T-helper 9 cell (primary cell): ENCODE measurements at places on chromosomes 2 and 18.

DNA sequence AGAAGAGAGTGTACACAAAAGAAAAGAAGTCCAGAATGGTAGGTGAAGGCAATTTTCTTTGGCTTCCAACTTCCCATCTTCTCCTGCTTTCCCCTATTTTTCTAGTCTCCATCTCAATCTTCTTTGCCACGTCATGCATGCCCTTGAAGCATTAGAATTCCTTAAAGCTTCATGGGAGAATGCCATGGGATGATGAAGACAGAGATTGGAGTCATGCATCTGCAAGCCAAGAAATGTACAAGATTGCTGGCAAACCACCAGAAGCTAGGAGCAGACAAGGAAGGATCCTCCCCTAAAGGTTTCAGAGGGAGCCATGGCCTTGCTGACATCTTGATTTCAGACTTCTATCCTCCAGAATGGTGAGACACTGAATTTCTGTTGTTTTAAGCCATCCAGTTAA is 305.9 kb downstream of the HRH4 start:
- DNase-seq: no peak

DNA sequence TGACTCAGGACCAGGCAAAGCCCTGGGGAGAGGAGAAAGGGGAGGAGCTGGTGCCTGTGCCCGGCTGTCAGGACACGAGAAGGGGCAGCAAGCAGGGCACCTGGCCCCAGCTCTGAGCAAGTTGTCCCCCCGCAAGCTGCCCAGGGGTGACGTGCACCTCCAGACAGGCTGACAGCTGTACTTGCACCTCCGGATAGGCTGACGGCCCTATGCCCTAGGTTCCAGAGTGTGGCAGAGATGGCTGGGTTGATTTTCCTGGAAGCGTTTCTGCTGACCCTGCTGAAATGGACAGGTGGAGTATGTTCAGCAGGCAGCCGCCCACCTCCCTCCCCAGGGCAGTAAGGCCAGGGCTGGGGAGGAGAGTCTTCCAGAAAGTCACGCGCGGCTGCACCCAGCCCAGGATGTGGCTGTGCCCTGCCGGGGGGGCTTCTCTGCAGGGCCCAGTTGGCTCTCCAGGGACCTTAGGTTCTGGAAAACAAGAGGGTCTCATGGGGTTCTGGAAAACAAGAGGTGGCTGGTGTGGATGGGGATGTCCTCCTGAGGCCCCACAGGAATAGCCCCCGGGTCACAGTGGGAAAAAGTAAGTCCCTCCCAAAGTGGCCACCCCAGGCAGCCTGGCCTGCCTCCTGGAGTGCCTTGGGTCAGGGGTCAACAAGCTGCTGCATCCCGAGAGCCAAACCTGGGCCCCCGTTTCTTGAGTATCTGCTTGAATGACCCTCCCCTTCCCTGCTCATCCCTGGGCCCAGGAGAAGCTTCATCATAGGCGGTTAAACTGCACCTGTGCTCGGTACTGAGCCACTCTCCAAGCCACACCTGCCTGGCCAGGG is 71.4 kb upstream of the OTOS start:
- DNase-seq: no peak

- DNase-seq: no peak
Observed at GRCh38 chr2:28067602-28068001, 177.1 kb downstream of the BABAM2 start.

DNA sequence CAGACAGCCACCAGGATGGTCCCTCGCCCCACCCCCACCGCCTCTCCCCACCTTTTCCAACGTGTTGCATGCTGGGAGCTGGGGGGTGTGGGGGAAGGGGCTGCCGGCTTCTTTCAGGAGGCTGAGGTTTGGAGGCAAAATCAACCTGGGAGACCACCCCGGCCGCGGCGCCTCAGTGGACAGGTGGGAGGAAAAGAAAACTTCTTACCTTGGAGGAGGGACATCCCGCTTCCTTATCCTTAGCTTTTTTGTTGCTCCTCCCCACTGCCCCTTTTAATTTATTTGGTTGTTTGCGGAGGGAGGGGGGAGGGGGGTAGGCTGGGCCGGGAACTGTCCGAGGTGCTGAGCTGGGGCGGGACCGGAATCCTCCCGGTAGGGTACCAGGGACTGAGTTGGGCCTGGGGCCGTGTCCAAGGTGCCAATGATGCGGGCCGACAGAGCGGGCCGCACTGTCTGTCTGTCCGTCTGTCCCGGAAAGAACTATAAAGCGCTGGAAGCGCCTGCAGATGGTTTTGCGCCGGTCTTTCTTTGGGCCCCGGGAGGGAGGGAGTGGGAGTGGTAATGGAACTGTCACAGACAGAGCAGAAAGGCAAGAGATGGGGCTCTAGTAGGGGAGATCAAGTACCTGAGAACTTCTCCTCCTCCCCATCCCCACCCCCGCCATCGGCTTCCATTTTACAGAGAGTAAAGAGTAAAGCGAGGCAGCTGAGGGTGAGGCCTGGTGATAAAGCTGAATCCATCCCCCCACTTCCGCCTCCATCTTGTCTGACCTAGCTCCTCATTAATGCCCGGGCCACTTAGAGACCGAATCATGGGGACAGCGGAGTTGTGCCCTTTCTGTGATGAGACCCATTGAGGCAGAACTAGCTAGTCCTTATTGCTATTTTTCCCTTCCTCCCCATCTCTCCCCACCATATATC is 2.4 kb downstream of the CDK5R2 start:
- DNase-seq: no peak

- no peak for DNase-seq
Observed at GRCh38 chr2:161426455-161426921, 10.4 kb downstream of the TBR1 start.

DNA sequence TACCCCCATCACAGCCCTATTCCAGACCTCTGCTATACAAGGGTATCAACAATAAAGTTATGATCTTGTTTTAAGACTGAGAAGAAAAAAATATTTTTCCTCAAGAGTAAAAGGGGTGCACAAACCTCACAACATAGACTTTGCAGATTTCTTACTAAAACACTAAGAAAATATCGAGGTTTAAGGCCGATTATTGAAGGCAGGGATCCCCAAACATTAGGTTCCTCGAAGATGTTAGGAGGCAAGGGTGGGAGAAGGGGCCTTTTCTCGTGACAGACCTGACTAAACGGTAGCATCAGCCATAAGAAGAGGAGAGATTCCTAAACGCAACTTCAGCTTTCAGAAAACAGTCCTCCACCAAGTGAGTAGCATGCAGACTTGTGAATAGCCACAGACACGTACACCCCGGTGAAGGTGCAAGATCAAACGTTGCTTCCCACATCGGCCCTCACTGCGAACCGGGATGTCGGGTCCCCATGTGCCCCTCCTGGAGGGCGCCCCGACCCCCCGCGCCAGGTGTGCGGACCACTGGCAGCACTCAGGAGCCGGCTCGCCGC is 678 bp downstream of the PIAS2 start:
- no peak for DNase-seq

DNA sequence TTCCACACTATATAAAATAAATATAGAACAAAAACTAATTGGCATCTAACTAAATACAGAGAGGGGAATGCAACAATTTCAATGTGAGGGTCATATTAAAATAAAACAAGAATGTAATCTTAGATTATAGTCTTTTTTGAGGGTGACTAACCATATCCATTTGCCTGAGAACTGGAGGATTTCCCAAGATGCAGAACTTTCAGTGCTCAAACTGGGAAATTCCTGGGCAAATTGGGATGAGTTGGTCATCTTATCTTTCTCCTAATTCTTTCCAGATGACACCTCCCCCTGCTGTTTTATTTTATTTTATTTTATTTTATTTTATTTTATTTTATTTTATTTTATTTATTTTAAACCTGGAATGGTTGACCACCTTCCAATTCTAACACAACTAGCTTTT is 846.2 kb downstream of the SLC4A3 start:
- DNase-seq: no peak

DNA sequence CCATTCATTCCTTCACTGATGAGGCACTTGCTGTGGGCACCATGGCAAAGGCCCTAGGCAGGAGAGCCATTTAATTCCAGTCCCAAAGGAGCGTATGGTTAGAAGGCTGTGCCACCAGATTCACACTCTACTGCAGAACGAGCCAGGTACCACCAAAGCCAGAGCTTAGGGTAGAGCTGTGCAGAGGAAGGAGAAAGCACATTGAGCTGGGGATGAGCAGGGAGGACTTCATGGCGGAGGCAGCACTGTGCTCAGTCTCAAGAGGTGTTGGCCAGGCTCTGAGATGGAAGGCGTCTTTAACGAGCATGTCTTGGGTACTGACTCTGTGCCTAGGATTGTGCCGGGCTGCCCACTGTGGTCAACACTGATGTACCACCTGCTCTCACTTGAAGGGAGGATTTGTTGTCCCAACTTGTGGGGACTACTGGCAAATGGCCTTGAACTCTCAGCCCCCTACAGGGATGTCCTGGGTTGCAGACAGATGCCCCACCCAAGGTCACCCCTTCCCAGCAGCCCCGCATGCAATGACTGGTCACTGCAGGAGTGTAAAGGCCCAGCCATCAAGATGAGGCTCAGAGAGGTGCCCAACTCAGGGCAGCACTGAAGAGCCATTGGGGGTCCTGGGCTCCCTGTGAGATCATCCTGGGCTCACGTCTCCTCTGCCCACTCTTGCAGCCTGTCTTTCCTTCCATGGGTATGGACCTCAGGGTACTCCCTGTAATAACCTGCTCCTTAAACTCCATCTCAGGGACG is 251.4 kb downstream of the GLI2 start:
- no peak for DNase-seq

GRCh38 chr2:58553522-58553921 is 312.4 kb upstream of the FANCL start:
- no peak for DNase-seq

DNA sequence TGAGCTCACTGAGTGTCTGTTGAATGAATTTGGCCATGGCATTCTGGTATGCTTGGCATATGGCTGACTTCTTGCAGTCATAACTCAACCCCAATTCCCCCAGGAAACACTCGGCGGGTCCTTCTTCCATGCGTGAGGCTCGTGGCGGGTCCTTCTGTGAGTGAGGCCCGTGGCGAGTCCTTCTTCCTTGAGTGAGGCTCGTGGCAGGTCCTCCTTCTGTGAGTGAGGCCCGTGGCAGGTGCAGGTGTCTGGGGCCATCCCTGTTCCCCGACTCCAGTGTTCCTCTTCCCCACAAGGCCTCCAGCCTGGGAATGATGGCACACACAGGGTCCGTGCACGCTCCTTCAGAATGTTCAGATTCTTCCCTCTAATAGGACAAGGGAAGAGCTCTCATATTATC is 169.0 kb downstream of the EIPR1 start:
- DNase-seq: no peak

- DNase-seq: no peak
Observed at GRCh38 chr2:125405816-125406215, 1250.1 kb upstream of the GYPC start.

- no peak for DNase-seq
Observed at GRCh38 chr2:32981612-32982011, 34.9 kb downstream of the LTBP1 start.

GRCh38 chr2:56266761-56267414 is 83.1 kb downstream of the CCDC85A start:
- DNase-seq: no peak

DNA sequence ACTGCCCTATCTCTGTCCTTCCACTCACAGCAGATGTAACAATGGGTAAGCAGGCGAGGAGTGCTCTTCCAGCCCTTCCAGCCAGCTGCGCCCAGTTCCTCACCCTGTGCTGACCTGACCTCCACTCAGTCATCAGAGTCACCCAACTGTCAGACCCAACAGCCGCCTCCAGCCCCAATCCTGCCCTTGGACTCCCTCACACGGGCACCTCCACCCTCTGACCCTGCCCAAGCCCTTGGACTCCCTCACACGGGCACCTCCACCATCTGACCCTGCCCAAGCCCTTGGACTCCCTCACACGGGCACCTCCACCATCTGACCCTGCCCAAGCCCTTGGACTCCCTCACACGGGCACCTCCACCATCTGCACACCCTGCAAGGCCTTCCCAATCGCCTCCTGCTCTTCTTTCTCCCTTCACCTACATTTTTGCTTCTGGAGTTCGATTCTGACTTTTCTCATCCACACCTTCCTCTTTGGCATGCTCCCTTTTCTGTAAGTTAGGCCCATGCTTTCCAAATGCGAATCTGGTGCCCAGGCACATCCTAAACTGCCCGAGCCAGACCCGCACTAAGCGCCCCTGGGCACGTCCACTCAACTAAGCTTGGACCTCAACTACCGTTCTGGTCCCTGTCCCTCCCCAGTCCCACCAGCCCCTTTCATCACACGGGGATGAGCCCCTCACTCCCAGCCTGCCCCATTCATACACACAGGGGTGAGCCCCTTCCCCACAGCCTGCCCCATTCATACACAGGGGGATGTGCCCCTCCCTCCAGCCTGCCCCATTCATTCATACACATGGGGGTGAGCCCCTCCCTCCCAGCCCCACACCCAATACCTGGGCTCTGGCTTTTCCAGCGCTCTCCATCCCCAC is 15.9 kb downstream of the EIPR1 start:
- DNase-seq: no peak

DNA sequence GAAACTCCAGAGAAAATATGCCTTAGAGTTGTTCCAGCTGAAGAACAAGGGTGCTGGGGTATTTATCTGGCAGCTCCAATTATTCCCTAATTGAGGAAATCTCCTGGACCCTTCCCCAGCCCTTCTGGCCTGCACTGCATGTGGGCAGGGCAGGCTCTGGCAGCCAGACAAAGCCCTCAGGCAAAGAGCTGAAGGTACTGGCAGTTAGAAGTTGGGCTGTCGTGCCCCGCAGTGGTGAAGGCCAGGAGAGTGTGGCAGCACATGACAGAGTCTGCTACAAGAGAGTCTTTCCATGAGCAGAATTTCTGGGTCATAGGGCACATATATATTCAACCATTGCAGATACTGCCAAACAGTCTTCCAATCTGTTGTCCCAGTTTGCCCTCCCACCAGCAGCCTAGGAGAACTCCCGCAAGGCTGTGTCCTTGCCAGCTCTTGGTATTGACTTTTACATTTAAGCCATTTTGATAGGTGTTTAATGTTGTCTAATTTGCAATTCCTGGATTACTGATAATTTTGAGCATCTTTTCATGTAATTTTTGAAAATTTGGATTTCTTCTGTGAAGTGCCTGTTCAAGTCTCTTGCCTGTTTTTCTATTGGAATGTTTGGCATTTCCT is 26.6 kb downstream of the ONECUT2 start:
- DNase-seq: no peak

- no peak for DNase-seq
Observed at GRCh38 chr2:97734061-97735051, 21.0 kb downstream of the ZAP70 start.

DNA sequence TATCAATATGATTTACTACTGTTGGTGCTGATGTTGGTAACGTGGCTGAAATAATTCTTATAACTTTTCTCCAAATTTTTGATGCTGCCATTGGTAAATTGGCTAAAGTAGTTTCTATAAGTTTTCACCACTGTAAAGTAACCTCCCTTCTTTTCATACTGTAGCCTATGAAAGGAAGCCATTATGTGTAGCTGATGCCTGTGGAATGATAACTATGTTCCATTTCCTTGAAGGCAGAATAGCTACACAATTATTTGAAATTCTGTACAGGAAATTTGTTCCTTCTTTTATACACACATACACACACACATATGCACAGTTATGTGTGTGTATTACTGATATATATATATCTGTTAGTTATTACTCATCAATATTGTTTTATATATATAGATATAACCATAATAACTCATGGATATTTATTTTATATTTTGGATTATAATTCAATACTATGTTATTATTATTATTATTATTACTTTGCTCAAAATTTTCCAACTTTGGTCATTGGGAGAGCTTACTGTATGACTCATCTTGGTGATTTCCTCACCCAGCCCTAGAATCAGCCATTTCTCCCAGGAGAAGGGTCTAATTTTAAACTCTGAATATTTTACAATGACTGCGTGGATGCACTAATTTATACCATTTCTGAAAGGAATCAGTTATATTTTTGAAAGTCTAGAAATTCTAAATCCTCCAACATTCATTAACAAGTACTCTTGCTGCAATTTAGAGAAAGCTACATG is 1677.7 kb downstream of the SUCLG1 start:
- DNase-seq: no peak

GRCh38 chr18:56563568-56563967 is 74.8 kb downstream of the TXNL1 start:
- DNase-seq: no peak
